Stimulated activated CD4-positive, alpha-beta T cell treated with anti-CD3 and anti-CD28 coated beads, TNF-alpha, amount 100 ng/mL, for 48 hours (primary cell): ENCODE measurements at places on chromosomes 7 and 10.

GRCh38 chr10:77637532-77638320 is at the start of gene KCNMA1:
KCNMA1 (minus strand) TSS chr10:77637808.
- no peak for DNase-seq

DNA sequence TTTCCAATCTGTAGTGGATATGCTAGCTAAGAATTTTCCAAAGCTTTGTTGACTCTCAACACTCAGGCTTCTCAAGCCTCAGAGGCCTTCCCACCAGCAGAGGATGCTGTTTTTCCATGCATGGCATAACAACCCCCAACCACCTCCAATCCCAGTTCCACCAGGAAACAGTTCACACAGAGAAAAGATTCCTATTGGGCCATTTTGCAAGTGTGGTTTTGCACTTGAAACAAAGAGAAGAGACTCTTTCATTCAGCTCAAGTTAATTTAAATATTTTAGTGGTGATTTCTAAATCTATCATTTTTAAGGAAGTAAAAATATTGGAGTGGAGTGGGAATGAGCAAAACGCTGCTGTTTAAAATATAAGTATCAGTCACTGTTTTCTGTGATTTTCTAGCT is 105.6 kb upstream of the COL1A2 start:
- DNase-seq, result no peak

- DNase-seq, result no peak
These were observed 96.3 kb downstream of the PRLHR start for GRCh38 chr10:118499186-118499585.

DNA sequence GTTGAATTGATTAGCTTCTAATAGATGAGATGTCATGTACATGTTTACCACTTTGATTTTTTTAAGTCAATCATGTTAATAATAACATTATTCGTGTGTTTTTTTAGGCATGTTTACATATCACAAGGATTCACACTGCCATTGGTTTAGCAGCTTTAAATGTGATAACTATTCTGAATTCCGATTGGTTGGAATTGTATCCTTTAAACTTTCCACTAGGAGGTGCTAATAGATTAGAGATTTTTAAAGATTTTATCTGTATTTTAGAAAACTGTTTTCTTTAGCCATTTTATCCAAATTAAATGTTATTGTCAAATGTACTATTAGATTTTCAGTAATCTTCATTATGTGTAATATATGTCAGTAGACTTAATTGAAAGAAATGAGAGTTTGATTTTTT is 83.2 kb downstream of the HECTD2 start:
- no peak for DNase-seq

GRCh38 chr7:47937065-47937687 is 11.1 kb downstream of the PKD1L1 start:
- peak; percentile 19 for DNase-seq

- DNase-seq, result no peak
These were observed 67.8 kb downstream of the FRMPD2 start for GRCh38 chr10:48206482-48207250.

GRCh38 chr7:20839987-20840386 is 53.3 kb upstream of the SP8 start:
- no peak for DNase-seq

- DNase-seq, result no peak
These were observed 37.7 kb downstream of the RABGEF1 start for GRCh38 chr7:66778201-66778600.

- DNase-seq, result no peak
These were observed 305.6 kb downstream of the LRMDA start for GRCh38 chr10:75736889-75737579.

DNA sequence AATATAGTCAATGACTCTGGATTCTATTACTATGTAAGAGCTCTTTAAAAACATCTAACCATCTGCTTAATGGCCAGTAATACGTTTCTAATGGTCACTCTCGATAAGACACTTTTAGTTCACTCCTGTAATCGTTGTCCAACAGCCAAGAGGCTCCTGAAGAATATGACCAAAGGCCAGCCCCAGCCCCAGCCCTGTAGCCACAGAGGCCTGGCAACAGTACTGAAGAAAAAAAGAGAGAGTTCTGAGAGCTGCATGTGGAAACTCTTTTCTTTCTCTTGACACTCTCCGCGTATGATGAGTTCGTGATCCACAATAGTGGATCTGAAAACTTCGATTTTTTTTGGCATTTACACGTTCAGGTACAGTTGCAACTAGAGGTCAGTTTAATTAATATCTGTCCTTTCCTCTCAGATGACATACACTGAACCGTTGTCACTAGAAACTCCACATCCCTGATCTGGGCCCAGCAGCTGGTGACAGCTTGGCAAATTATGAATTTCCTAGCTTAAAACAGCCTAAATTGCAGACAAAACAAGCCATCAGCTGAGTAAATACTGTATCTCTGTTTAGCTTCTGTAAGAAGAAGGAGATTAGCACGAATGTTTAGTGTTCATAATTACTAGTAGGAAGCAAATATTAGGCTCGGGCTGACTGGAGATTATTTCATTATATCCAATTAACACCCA is 456.7 kb downstream of the LRMDA start:
- no peak for DNase-seq

GRCh38 chr10:133035952-133036351 is 51.8 kb upstream of the ADGRA1 start:
- DNase-seq, result no peak

DNA sequence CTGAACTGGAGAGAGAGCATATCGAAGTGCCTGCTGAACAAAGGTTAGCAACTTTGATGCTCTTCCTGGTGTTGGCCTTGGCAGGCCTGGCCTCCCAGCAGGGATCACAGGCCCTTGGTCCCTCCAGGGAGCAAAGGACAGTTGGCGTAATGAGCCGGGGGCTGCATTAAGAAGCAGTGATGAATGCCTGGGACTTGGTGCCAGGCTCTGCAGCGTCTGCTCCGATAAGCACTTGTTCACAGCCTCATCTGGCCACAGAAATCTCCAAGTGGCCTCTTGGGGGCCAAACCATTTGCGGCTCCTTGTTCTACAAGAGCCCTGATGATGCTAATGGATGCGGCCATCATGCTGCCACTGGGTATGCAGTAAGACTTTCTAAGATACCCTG is 31.8 kb downstream of the CRHR2 start:
- no peak for DNase-seq

DNA sequence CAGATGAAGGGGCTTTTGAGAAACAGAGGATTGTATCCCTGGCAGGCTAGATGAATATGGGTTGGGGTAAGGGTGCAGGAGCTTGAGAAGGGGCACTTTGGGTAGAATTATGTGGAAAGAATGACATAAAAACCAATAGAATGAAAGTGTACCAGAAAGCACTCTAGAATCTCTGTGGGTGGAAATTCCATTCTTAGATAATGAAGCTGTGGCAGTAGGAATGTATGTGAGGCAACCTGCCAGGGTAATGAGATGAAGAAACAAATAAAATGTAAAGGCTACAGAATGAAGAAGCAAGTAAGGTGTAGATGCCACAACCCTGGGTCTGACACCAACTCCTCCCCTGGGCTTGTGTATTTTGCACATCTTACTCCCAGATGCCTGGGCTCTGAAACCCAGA is 16.8 kb downstream of the NOBOX start:
- no peak for DNase-seq

DNA sequence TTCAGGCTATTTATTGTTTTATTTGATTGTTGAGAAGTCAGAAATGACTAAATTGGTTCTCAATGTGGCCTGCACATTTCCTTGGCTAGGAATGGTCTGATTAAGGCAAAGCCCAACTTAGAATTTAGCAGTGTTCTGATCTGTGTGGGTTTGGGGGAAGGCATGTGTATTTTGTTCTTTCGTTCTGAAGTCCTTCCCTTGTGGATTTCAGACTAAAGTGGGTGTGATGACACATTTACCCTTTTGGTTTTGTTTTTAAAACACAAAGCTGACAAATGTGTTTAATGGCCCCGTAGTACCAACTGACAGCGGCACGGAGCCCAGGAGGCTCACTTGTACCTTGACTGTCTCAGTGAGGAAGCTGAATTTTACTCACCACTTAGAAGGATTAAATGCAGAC is 452.3 kb upstream of the GALNT17 start:
- DNase-seq, result no peak

DNA sequence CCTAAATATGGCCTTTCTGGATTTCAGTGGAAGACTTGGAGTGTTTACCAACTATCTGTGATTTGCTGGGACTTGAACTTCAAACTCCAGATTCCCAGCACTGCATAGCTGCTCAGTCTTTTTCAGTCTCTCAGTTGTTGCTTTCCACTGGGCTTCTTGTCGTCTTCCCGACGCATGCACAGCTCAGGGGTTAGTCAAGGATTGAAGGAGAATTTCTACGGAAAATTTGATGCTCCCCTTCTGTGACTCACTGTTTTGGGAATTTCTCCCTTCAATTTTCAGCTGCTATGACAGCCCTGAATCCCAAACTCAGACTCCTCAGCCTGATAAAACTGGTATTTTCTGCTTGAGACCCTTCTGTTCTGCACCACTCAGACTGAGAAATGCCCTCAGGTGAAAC is 91.7 kb downstream of the CYP26A1 start:
- no peak for DNase-seq

DNA sequence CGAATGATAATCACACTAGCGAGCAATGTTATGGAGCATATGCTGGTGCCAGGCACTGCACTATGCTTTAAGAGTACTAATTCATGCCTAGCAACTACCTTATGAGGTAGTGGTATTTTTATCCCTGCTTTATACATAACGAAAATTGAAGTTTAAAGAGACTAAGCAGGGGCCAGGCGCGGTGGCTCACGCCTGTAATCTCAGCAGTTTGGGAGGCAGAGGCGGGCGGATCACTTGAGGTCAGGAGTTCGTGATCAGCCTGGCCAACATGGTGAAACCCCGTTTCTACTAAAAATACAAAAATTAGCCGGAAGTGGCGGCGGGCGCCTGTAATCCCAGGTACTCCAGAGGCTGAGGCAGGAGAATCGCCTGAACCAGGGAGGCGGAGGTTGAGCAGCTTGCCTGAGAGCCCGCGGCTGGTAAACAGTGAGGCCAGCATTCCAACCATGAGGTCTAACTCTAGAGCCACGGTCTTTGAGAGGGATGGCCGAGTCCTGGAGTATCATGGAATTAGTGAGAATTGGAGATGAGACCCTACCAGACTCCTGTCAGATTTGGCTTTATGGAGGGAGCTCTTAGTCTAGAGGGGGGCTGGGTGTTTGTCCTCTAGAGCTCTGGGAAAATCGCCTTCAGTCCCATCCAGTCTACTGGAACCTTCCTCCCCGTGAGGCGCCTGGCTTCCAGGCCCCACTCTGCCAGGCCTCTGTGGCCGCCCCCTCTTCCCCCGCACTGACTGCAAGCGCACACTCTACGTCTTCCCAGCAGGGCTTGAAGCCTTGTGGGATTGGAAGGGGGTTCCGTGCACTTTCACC is 11.6 kb downstream of the TLX1 start:
- no peak for DNase-seq

DNA sequence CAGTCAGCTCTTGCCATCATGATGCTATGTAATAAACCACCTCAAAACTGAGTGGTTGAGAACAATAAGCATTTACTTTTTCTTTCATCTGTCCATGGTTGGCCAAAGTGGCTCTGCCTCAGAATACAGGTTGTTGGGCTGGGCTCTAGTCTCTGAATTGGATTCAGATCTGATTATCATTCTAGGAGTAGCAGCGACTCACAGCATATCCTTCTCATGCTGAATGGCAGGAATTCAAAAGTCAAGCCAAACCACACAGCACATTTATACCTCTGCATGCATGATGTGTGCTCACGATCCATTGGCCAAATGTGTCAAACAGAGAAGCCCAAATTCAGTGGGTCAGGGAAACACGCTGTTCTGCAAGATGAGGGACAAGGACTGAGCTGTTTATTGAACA is 13.6 kb upstream of the GALNT11 start:
- no peak for DNase-seq

- DNase-seq, result no peak
These were observed 79.3 kb downstream of the GOLGA7B start for GRCh38 chr10:97928897-97929296.

DNA sequence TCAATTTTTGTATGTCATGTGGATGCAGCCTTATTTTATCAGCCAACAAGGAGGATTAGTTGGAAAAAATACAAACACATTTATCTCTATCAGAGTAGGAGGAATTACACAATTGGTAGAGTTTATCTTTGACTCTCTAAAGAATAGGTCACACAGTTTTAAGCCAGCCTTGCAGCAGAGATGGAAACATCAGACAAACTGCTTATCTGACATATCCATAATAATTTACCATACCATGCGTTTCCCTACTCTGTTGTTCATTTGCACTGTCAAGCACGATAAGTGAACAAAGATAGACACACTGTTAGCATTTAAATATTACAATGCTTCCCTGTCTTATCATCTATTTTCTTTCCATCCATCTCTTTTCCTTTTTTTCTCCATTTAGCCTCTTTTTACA is 283.7 kb upstream of the SMIM30 start:
- DNase-seq, result no peak

DNA sequence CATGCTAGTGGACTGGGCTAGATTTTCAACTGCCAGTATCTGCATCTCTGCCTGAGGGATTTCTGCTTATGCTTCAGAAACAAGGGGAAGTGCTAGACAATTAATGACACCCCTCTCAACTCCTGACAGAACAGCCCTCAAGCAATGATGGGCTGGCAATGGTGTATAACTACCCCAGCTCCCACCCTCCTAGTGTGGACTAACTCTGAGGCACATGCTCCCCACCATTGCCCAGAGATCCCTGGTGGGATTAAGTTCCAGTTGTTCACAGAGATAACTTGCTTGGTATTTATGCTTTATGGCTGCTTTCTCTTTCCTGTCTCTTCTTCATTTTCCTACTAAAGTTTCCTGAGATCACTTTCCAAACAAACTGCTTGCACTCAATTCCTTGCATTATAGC is 113.5 kb downstream of the RPS24 start:
- no peak for DNase-seq

GRCh38 chr10:89069589-89069988 is 79.0 kb downstream of the FAS start:
- DNase-seq, result no peak

DNA sequence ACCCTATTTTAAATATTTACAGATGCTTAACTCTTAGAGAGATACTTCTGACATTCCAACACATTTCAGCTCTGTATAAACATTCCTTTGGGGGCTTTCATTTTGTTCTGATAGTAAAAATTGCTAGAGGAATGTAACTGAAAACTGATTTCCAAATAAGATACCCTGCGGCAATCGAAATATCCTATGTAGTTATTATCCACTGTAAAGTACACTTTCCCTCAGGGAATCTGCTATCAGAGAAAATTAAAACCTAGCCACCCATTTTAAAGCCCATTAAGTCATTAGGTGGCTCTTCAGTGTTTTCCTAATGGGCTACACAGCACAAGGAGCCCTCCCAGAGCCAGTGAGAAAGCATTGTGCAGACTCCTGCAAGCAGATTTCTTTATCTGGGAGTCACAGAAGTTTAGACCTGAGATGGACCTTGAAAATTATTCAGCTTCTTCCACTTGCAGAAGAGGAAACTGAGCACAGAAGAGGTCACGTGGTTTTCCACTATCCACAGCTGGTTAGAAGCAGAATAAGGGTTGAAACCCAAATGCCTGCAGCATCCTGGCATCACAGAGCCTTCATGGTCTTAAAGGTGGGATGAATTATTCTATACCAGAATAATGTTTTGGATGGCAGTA is 12.6 kb upstream of the CPVL start:
- DNase-seq, result no peak

DNA sequence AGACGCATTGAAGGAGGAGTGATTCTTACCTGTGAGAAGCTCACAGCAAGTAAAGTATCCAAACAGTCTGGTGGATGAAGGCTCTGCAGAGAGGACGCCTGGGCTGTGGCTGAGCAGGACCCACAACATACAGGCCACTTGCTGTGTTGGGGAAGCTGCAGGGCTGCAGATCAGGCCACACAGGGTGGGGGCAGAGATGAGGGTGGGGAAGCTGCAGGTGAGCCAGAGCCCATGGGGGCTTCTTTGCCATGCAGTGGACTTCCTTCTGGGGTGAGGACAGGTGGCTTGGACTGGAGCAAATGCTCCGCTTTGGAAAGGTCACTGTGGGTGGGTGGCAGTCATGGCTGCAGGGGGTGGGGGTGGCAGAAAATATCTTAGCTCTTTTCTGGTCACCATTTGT is 214.8 kb downstream of the GLRX3 start:
- no peak for DNase-seq
